Stimulated activated CD4-positive, alpha-beta T cell treated with anti-CD3 and anti-CD28 coated beads, Interleukin-1b, Interleukin-23, amount 100 ng/mL, for 1 hour (primary cell): ENCODE measurements at places on chromosomes 11 and 22.

DNA sequence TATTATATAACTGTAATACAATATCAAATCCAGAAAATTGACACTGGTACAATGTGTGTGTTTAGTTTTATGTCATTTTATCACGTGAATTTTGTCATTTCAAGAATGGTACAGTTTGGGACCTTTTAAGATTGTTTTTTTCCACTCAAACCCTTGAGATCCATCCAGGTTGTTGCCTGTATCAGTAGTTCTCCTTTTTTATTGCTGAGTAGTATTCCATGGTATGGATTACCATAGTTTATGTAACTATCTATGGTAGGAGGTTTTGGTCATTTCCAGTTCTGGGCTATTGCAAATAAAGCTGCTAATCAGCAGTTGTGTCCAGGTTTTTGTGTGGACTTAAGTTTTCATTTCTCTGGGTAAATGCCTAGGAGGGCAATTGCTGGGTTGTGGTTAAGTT lies 25.1 kb downstream of the EED start:
- DNase-seq, result no peak

DNA sequence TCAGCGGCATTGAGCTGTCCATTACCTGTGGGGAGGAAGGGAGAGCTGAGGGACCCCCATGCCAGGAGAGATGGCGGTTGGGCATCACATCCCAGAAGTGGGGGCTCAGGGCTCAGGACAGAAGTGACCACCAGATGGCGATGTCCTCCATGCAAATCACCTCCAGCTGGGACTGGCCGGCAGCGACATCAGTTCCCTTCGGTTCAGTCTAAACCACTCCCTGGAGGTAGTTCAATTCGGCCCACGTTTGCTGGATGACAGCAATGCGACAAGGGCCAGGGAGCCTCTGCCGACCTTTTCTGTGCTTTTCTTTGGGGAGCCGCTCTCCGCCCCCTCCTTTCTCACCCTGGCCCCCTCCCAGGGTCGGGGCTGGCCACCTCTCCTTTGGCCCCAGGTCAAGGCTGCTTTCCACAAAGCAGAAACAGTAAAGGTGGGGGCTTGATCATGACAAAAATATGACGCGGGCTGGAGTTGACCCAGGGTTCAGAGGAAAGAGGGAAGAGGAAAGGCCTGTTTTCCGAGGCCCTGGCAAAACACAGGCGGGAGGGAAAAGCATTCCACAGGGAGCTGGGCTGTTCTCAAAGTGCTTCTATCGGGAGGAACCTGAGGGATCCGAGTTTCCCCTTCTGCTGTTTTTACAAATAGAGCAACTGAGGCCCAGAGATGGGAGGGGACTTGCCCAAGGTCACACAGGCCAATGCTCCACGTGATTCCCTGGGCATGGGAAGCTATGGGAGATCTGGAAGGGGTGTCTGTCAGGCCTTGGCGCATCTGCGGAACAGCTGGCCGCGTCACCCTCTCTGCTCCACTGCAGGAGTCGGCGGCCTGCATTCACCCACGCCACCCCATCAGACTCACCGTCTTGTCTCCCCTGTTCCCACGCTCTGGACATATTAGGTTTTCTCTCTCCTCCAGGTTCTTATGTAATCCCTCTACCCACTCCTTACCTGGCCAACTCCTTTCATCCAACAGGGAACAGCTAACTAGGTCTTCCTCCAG lies 54.7 kb downstream of the FBXO7 start:
- DNase-seq, result peak; percentile 12

DNA sequence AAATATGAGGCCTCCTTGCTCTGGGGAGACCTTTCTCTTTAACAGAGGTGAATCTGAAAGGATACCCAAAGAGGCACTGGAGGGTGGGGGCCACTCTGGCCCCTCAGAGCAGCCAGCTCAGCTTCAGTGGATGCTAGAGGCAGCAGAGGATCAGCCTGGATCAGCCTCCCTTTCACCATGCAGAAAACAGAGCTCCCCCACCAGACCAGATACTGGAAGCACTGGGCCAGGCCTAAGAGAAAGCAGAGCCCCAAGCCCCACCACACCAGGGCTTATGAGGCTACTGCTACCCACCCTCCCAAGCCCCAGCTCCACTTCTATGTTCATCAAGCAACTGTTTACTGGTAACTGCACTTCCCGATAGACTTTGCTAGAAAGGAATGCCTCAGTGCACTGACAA lies 4.0 kb upstream of the SLC43A3 start:
- DNase-seq, result no peak

DNA sequence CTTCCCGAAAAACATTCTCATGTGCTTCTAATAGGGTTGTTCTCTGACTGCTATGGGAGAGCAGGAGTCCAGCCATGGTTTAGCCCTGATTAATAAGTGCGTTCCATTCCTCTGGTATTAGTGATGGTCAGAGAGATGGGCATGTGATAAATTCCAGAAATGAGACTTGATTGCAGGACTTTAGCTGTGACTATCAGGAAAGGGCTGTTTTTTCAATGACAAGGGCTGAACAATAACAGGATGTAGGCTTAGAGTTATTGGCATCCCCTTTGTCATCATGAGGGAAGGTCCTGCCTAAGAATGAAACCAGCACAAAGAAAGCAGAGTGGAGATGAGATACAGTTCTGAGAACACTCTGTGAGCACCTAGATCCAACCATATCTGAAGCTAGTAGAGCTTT lies 494.6 kb downstream of the MIAT start:
- DNase-seq, result no peak

GRCh38 chr11:111409915-111410314 lies 30.8 kb upstream of the POU2AF1 start:
- DNase-seq, result no peak

GRCh38 chr11:102617466-102618008 lies 7.6 kb downstream of the MMP20 start:
- no peak for DNase-seq

- DNase-seq, result no peak
Observed at GRCh38 chr11:21646351-21646750, 546.5 kb upstream of the ANO5 start.

- DNase-seq, result no peak
Observed at GRCh38 chr11:115939104-115939730, 435.0 kb upstream of the CADM1 start.
